ENCODE measurements at places on chromosomes 6 and 20.

- no peak for DNase-seq
Measured at GRCh38 chr20:10663756-10664155, 10.0 kb downstream of the JAG1 start.

DNA sequence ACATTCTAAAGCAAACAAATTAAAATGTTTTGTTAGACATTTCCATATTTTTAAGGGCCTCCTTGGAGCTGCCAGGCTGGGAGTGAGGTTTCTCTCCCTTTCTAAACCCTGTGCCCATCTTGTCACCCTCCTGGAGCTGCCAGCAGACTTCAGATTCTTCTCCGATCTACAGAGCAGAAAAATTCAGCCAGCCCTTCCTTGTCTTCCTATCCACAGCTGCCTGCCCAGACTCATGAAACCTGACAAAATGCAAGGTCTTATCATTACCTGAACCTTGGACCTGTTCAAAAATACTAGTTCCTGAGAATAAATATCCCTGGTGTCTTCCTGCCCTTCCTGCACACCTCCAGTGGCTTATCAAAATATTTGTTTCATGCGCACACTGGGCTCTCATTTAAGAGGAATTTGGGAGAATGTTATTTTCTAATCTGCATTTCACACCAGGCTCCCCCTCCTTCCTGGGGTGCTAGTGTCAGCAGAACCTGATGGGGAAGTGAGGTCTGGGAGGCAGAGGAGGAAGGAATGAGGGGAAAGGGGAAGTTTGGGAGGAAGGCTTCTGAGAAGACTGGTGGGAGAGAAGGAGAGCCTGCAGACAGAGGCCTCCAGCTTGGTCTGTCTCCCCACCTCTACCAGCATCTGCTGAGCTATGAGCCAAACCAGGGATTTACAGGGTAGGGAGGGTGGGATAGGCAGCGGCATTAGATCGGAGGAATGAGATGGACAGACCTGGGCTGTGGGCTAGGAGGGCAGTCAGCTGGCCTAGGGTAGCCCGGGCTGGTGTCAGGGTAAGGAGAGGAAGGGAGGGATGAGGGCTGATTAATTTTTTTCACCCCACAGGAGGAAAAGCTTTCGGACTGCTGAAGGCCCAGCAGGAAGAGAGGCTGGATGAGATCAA, at the start of gene AIF1:
Gene AIF1 (plus strand): TSS at position 551 of the 895 bp plus-strand sequence. CDS start 96 bp downstream, at position 647.
- DNase-seq, result no peak

DNA sequence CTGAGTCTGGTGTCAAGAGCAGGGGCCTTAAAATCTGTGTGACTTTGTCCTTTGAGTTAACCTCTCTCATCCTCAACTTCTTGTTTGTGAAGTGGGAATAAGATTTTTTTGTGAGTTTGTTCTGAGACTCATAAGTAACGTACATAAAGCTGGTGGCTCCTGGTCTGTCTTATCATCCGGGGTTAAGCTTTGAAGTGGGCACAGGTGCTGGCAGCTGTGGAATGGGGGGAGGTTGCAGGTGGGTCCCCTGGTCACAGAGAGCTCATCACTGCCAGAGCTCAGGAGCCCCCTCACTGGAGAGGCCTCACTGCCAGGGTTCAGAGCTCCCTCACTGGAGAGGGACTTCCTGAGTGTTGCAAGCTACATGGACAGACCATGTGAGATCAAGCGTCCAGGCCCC, 174.1 kb downstream of the NRN1 start:
- DNase-seq, result no peak

- peak; percentile 3 for DNase-seq
Measured at GRCh38 chr20:2984028-2984501, 59.4 kb upstream of the GNRH2 start.

Measured in H1 (cell line).